ENCODE measurements at places on chromosomes 3 and 15.

- no peak for DNase-seq
Observed at GRCh38 chr3:122882361-122882947, 87.6 kb downstream of the SLC49A4 start.

GRCh38 chr3:53328746-53329145, 18.6 kb downstream of the DCP1A start:
- no peak for DNase-seq

GRCh38 chr15:45790325-45790943, 155.6 kb downstream of the SQOR start:
- no peak for DNase-seq

DNA sequence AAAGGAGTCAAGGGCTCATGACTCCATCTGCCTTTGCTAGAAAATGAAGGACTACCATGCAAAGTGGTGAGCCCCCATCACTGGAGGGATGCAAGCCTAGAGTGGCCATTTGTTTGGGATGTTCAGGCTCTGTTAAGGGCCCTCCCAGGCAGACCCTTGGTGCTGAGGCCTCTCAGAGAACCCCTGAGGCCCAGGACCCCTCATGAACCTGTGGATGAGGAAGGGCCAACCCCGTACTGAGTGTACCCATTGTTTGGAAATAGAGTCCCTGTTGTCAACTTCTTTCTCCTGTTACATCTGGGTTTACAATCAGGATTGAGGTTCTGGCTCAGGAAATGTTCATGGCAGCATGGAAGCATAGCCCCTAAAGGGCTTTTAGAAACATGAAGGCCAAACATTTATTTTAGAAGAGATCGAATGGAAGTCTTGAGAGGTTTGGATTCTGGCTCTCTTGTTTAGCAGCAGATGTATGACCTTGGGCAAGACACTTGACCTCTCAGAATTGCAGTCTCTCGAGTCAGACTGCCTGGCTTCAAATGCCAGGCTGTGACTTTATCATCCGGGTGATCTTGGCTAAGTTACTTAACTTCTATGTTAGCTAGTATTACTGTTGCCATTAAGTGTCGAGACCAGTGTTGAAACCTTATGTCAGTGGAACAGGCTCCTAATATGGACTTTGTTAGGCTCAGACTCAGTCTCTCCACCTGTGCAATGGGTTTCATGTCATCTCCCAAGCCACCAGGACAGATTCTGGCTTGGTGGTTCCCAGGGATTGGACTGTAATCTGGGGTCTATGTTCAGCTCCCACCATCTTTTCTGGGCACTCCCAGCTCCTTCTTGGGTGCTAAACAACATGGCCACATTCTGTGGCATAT, 12.4 kb downstream of the ITGA11 start:
- no peak for DNase-seq

Measured in CD4-positive, alpha-beta T cell (primary cell).